ENCODE measurements at places on chromosomes 4 and X. TPM values are rescaled to one million over a fixed set of nuclear protein-coding genes. Genes with fewer than 3 reads are reported as not detected.

DNA sequence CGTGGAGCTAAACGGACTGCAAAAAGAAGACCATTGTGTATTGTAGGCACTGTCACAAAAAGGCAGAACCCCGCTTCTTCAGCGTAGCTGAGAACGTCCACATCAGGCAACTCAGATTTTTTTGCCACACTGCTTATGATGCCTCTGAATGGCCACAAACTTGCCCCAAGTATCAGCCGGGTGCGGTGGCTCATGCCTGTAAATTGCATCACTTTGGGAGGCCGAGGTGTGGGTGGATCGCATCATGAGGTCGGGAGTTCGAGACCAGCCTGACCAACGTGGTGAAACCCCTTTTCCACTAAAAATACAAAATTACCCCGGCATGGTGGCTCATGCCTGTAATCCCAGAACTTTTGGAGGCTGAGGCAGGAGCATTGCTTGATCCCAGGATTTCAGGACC lies 14.9 kb upstream of the IL3RA start:
- DNase-seq: no peak

GRCh38 chrX:134764202-134764785 lies 106.0 kb upstream of the PLAC1 start:
- DNase-seq: no peak

DNA sequence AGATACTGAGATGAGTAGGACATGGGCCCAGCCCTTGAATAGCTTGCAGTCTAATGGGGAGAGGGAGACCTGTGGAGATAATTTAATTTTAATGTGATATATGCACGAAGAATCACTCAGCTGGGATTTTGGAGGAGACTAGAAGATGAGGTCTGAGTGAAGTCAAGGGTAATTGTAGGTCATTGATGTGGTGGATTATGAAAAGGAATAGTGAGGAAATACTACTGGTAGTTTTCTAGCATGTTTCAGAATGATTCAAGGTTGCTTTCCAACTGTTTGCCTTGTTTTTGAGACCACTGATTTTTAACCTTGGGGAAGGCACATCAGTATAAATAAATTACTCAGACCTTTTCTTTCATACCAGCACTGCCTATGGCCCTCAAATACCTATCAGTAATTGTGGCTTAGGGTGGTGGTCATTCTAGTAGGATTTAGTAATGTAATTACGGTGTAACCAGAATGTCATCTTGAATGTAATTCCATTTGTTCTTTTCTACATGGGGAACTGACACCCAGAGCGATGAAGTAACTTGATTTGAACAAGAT lies 25.6 kb downstream of the PTTG2 start:
- no peak for DNase-seq

GRCh38 chrX:73446831-73447230 lies at the start of gene CDX4:
Gene CDX4 (plus strand): TSS chrX:73447053. CDS start chrX:73447254, 201 bp downstream.
- DNase-seq: no peak

GRCh38 chr4:48578132-48578968 lies 88.3 kb downstream of the ZAR1 start:
- DNase-seq: peak; percentile 25

DNA sequence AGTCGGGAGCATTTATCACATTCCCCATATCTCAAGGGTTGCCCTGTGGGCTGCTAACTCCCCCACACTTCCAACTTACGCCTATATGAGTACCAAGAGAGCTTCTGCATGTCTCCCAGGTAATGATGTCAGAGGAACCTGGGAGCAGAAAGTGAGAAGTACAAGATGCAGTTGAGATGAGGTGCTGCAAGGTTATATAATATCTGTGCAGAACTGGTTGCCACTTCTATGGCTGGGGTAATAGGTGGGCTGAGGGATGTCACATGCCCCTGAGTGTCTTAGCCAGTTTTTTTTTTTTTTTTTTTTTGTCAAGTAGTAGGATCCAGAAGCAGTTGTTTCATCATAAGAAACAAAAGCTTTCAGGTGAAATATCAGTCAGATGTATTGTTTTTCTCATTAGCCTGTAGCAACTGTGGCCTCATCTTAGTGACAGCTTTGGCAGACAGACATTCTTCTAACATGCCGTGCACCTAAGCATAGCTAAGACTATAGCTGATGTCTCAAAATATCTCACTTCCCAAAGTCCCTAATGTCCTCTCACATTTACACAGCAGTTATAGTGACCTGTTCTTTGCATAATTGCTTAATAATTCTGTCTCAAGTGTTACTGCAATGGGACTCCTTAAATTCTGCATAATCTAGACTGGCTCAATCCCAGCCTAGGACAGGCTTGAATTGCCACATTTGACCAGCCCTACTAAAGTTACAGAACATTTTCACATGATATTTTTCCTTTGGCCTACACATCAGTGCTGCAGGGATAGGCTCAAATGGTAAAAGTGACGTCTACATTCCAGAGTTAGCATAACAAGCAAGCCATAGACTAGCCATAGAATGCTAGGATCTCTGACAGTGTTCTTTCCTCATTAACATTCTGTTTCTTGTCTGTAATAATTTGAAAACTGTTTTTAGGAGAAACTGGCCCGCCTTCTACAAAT lies 17.9 kb upstream of the MAOB start:
- DNase-seq: no peak

- no peak for DNase-seq
Observed at GRCh38 chr4:55013431-55013955, 111.9 kb downstream of the KDR start.

DNA sequence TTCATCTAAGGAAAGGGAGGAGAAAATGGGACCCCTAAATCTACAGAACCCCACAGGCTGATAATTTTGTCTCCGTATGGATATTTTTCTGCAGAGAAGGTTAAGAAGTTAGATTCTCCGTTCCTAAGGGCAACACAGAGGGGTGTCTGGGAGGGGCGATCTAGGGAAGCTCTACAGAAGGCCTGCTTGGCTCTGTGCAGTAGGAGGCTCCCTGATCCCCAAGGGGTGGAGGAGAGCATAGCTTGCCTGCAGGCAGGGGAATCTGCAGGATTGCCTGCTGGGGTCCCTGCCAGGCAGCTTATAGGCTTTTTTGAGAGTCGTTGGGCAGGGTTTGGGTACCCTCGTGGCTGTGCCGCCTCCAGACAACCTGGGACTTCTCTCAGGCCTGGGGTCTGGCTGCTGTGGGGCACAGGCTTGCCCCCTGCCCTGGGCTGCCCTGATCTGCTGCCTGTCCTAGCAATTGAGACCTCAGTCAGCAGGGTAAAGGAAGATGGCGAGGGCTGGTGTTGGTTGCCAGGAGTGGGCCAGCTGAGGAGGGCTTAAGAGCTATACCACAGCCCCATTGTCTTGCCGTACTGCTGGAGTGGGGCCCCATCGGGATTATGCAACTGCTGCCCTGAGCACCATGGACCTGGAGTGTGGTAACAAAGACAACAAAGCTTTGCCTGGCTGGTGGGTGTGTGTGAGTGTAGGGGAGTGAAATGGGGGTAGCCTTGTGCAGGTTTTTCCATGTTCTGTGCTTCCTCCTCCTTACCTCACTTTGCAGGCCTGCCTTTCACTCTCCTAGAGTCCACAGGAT lies 74.1 kb downstream of the EFNB1 start:
- no peak for DNase-seq

DNA sequence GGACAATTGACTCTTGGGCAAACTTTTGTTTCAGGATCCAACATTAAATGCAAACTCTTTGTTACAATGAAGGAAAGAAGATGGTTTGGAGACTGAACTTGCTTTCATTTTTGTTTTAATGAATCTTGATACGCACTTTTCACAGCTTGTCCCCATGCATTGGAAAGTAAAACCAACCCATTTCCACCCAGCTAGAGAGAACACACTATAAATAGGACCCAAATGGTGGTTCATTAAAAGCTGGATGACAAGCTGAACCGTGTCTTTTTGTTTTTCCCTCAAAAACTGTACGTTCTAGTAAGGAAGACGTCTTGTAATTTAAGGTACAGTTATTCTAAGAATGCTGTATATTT lies 95.3 kb upstream of the EGFL6 start:
- DNase-seq: no peak

DNA sequence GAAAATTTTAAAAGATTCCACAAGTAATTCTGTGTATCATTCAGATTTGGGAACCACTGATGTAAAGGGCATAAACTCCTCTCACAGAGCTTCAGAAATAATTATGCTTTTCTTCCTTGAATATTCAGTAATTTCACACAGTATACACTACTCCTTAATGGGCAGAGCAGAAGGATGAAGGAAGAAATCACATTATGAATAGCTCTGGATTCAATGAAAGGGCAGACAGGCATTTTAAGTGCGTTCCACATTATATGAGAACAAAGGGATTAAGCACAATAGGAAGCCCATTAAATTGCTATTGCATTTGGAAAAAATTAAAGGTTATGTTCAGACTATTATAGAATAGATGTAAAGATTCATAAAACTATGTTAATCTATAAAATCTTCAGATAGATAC lies 142.6 kb downstream of the PDHA2 start:
- DNase-seq: no peak

- no peak for DNase-seq
Observed at GRCh38 chr4:85673540-85673939, 198.6 kb downstream of the ARHGAP24 start.

FAM9C gene
- total RNA-seq: not detected

C4orf36 gene
- 0.71 TPM for total RNA-seq

MAGEC2 gene
- not detected for total RNA-seq

INTU gene
- 6.4 TPM for total RNA-seq
